ENCODE measurements at places on chromosomes 3 and 15.
A peak's percentile ranks its signal among the peaks of the same experiment; 100 is the strongest.

DNA sequence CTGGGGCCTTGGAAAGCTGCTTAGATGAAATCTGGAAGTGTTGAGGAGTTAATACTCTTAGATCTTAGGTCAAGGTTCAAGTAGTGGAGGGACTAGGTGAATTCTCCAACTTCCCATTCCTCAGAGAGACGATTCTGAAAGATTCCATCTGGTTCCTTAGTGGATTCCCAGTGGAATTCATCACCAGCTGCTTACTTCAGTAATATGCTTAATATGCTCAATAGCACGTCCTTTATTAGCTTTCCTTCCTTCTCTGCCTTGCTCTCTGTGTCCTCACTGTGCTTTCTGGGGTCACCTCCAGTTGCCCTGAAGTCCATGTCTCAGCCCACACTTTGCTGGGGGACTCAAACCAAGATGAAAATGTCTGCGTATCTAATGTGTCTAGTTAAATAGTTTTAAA is 31.0 kb downstream of the CEP63 start:
- DNase-seq = no peak

DNA sequence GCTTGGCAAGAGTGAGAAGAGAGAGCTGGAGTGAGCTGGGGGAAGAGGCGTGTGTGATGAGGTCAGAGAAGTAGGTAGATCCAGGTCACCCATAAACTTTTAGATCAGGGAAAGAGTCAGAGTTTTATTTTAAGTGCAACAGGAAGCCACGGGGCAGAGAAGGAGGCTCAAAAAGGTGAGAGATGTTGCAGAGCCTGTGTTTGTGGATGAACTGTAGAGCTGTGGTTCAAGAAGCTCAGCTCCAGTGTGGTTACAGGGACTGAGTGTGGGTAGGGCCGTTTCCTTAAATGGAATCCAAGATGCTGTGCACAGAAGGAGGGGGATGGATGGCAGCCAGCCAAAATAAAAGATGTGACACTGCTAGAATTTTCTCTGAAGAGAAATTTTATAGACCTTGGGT is 337.2 kb downstream of the SATB1 start:
- DNase-seq = no peak

DNA sequence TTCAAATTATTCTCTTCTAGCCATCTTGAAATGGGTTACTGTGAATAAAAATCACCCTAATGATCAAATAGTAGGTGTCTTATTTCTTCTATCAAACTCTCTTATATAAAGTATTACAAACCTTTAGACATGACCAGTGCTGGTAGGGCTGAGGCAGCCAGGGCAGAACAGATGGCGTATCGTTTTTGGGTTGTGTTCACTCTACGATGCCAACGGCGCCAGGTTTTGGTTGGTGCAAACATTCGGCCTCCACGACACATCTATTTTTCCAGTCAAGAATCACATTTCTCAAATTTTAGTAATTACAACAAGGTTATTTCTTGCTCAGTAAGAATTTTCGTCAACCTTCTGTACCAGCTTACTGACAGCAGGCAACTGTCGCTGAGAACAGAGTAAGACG is 2.2 kb downstream of the RPL4 start:
- DNase-seq = no peak

- no peak for DNase-seq
Observed at GRCh38 chr3:170642882-170643601, 57.2 kb upstream of the SLC7A14 start.

GRCh38 chr3:128532012-128532983 is 39.3 kb upstream of the GATA2 start:
- no peak for DNase-seq

DNA sequence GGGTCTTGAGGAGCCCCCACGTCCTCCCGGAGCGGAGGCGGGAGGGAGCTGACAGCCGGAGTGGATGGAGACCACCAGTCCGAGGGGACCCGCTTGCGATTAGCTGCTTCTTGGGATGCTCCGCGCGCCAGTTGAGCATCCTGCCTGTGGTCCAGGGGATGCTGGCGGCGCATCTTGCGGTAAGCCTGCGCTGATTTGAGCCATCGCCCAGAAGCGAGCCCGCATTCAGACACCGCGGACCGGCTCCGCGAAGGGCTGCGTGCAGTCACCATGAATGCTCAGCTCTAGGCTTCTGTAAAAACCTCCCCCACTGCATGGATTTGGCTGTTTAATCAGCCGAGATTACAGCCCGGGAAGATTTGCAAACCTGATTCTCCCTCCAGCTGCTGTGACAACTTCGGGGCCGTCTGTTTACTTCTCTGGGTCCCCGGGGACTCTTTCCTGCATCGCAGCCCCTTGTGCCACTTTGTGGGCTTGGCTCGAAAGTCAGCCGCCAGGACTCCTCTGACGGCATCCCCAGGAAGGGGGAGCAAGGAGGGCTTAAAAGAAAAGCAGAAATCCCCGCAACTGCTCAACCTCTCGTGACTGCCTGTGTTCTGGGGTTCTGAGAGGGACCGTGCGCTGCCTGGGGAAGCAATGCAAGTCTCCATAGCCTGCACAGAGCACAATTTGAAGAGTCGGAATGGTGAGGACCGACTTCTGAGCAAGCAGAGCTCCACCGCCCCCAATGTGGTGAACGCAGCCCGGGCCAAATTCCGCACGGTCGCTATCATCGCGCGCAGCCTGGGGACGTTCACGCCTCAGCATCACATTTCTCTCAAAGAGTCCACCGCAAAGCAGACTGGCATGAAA is 171.1 kb downstream of the KCNAB1 start:
- no peak for DNase-seq

DNA sequence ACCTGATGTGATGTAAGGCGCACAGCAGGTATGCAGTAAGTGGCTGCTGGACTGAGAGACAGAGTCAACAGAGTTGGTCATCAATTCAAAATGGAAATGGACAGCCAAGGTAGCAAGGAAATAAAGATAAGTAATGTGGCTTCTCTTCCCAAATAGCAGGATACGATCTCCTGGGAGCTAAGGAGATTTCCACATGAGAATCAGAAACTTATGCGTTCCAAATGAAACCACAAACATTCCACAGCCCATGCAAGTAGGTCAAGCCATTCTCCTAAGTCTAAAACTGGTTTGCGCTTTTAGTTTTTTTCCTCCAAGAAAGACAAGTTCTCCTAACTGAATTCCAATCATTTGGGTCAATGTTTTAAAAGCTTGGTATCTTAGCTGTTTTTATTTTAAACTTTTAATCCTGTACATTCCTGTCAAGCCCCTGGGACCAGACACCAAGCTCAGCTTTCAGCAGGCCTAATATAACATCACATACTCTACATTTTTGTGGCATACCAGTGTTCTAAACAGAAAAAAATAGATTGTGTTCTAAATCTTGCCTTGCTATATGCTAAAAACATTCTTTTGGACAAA is 73.7 kb upstream of the TSPAN3 start:
- DNase-seq = peak; percentile 85

- no peak for DNase-seq
Observed at GRCh38 chr3:152943645-152944044, 108.7 kb downstream of the P2RY1 start.

GRCh38 chr15:60372227-60372626 is 25.6 kb downstream of the ANXA2 start:
- no peak for DNase-seq

DNA sequence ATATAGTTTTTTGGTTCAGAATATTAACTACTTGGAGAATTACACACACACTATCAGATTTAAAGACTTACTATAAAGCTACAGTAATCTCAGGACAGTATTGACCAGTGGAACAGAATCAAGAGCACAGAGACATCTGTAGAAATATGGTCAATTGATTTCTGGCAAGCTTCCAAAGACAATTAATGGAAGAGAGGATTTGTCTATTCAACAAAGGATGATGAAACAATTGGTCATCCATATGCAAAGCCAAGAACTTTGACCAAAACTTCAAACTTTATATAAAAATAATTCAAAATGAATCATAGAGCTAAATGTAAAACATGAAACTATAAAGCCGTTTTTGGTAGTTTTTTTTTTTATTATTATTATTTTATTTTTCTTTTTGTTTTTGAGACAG is 29.8 kb upstream of the MB21D2 start:
- DNase-seq = no peak

DNA sequence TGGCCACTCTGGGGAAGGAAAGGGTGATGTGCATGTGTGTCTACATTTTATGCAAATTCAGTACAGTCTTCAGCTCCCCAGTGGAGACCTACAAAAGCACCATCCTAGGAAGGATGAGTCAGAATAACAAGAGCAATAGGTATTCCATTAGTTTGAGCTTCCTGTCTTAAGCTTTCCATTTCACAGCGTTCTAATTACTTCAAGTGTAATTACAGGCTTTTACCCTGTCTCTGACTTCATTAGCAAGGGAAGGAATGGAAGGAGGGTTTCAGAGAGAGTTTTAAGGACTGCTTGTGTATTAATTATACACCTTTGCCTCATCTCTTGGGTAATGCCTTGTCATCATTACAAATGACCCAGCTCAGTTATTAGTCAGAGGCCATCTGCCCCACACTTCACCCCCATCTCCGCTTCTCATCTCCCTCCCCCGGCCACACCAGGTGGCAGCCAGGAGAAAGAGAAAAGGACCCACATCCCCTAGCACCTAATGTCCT is 202.8 kb upstream of the MRPL3 start:
- no peak for DNase-seq

- no peak for DNase-seq
Observed at GRCh38 chr3:11375333-11376088, 103.3 kb downstream of the ATG7 start.

- DNase-seq = peak; percentile 90
Observed at GRCh38 chr3:193872265-193872753, 263.6 kb upstream of the HES1 start.

DNA sequence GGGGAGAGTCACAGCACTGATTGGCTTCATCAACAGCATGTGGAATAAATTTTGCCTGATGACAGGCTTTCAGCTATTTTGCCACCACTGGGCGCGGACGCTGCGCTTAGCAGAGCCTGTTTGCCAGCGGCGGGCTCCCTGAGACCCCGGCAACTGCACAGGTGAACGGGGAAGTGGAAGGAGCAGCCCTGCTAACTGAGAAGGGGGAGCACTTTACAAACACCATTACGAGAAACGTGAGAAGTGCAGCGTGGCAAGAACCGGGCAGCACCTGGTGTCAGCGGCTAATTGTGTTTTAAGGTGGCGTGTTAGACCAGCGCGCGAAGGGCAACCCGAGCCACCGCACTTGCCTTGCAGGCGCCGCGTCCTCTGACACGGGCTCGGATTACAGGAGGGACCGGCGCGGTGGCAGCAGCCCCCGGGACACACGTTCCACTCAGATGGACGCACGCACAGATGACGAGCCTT is 307.8 kb upstream of the ARRDC4 start:
- DNase-seq = no peak
